ENCODE measurements at places on chromosomes 7 and 10.

DNA sequence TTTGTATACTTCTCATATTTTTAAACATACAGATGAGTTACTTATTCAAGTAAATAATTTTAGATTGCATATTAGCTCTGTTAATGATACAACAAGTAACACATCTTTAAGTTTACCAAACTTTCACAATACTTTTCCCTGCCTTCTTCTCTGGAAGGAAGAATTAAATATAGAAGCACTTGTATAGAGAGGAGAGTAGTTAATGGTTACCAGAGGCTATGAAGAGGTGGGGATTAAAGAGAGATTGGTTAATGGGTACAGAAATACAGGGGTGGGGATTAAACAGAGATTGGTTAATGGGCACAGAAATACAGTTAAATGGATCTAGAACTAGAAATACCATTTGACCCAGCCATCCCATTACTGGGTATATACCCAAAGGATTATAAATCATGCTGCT is 20.0 kb upstream of the UCN3 start:
- no peak for DNase-seq

GRCh38 chr7:66902844-66903180 is 18.2 kb upstream of the TMEM248 start:
- DNase-seq = no peak

DNA sequence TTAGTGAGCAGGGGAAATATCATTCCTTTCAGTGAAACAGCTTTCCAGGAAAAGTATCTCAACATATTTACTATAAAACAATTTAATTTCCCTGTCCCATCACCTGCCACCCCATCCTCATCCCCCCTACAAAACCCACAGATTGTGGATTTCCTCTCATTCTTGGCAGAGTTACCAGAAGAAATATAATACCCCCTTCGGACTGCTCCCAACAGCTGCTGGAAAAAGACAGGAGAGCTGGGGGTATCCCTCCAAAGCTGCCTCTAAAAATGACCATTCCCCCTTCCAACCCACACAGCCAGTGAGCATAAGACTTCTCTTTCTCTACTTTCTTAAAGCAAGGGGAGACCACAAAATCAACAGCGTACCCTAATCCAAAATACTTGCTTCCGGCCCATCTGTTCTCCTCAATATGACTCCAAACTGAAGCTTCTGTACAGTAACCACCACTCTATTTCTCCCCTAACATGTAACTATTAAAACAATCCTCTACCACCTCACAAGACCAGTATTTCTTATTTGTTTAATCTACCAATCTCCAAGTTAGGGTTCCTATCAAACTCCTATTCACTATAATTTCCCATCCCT is 7.8 kb downstream of the FBXW4 start:
- DNase-seq = no peak

DNA sequence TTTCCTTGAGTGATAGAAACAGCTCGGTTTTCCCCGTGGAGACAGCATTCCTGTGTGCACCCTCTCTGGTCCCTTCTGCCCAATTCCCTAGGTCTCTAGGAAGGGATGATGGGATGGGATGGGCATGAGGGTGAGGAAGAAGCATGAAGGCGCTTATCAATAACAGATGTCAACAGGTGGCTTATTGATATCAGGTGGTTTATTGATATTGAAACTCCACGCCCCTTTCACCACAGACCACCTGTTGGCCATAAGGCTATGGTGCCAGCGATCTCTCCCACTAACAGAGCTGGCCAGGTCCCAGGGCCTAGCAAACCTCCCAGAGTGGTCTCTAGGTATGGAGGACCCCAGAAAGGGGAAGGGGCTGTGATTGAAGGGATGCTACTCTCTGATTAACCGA is 7.9 kb downstream of the MOSPD3 start:
- DNase-seq = no peak

DNA sequence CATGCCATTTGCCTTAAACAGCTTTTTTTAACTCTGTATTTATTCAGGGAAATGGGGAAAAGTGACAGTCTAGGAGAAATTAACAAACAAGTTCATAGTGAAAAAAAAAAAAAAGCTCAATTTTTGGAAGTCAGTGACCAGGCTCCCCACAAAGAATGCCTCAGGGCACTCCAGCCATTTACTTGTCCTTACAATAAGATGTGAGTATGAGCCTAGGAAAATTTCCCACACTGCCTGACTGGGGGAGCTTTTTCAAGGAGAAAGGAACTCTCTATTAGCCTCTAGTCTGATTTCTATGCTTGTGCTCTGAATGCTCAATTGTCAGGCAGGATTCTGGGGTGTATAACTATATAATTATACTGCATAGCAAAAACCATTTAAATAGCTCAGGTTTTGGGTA is 74.9 kb upstream of the NRBF2 start:
- no peak for DNase-seq

DNA sequence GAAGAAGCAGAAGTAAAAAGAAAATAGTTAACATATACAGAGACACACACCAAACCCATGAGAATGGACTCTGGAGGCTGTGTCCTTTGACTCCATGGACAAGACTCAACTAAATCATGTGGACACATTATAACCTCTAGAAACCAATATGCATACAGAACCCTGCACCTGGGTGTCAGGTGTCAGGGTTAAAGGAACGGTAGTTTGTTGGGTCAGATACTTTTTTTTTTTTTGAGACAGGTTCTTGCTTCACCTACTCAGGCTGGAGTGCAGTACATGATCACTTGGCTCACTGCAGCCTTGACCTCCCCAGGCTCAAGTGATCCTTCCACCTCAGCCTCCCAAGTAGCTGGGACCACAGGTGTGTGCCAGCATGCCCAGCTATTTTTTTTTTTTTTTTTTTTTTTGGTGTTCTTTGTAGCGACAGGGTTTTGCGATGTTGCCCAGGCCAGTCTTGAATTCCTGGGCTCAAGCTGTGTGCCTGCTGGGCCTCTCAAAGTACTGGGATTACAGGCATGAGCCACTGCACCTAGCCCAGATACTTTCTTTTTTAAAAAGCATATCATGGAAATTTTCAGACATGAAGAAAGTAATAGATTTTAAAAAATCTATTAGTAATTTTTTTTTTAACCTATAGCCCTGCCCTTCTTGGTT is 31.3 kb downstream of the GALNT11 start:
- DNase-seq = no peak

DNA sequence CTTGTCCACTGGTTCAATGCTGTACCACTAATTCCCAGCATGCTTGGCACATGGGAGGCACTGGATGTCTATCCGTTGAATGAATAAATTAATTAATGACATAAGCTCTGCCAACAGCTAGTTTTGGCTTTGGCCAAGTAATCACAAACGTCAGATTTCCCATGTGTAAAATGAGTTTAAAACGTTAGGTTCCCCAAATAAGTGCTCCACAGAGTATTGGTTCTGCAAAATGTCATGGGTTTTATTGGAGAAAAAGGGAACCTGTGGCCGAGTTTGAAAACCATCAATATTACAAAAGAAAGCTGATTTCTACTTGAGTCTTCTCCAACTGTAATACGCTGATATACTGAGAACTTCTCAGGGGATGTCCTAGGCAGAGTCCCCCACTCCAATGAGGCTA is 23.2 kb downstream of the ELMO1 start:
- DNase-seq = no peak
